ENCODE measurements at places on chromosomes 2 and 18.

GRCh38 chr2:45323344-45323743 is 287.7 kb downstream of the SRBD1 start:
- no peak for DNase-seq

GRCh38 chr2:197242719-197243118 is 67.9 kb downstream of the ANKRD44 start:
- DNase-seq = no peak

- DNase-seq = no peak
Measured at GRCh38 chr2:210158236-210158635, 13.0 kb downstream of the KANSL1L start.

- no peak for DNase-seq
Measured at GRCh38 chr2:160583813-160584537, 90.4 kb upstream of the RBMS1 start.

- DNase-seq = no peak
Measured at GRCh38 chr2:158797963-158798700, 3.0 kb downstream of the DAPL1 start.

- DNase-seq = no peak
Measured at GRCh38 chr2:95346738-95347671, 49.9 kb downstream of the KCNIP3 start.

DNA sequence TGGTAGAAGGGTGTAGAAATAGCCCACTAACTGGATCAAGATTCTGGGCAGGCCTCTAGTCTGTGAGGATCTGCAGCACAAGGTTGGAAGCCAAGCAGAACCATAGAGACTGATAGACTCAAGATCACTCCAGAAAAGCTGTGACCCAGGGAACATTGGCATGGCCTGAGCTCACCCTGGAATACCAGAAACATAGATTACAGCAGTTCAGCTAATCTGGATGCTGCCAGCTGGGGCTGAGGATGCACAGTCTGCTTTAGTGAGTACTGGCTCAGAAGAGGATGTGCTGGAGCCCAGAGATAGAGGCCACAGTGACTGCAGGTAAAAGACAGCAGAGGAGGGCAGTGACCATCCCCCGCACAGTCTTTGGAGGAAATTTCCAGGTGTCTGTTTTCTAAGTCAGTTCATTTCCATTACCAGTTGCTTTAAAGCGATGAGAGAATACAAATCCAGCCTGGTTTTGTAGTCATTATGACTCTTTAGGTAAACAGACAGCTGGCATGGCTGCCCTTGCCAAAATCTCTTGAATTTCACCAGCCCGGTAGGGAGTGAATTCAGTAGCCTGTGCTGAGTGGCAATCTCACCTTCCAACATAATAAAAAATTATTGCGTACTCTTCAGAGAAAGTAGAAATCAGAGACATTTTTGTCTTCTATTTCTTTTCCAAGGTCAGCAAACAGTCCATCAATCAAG is 119.2 kb downstream of the ANTXR1 start:
- DNase-seq = no peak

- peak; percentile 47 for DNase-seq
Measured at GRCh38 chr18:50194631-50195532, at the start of gene MYO5B. Gene MYO5B (minus strand): TSS chr18:50195147. CDS start chr18:50194793, 354 bp downstream.

DNA sequence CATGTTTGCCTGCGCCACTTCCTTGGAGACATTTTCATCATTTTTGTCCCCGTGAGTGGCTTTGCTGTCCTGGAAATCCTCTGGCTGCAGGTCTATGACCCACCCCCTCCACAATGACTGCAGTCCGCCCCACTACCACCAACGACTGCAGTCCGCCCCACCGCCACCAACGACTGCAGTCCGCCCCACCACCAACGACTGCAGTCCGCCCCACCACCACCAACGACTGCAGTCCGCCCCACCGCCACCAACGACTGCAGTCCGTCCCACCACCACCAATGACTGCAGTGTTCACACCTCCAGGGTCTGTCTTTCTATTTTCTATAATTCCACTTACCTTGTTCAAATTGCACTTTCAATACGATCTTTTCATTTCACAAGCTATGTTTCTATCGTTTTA is 820.7 kb upstream of the SALL3 start:
- no peak for DNase-seq

DNA sequence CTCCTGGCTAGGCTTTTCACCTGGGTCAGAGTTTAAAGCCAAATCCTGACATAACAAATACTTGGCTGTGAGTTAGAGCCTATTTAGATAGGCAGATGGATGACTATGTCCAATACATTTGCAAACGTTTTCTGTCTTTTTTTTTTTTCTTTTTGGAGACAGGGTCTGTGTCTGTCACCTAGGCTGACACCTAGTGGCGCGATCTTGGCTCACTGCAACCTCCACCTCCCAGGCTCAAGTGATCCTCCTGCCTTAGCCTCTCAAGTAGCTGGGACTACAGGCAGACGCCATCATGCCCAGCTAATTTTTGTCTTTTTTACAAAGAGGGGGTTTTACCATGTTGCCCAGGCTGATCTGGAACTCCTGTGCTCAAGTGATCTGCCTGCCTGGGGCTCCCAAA is 124.8 kb downstream of the DYM start:
- DNase-seq = no peak

- peak; percentile 38 for DNase-seq
Measured at GRCh38 chr2:70994009-70994698, 519 bp downstream of the TEX261 start.

DNA sequence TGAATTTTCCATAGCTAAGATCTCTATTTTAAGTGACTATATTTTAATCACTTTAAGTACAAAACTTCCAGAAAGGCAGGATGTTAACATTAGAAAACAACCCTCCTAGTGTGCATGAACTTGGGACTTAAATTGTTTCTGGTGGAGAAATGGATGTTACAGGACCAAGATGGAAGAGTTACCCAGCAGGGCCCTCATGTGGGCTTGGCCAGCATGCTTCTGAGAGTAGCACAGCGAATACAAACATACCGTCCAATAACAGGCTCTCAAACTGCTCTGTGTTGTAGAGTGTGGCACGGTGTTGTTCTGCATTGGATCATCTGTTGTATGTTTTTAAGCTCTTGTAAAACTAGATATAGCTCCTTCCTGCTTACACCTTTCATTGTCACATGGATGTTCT is 346.1 kb upstream of the SMIM21 start:
- DNase-seq = no peak

DNA sequence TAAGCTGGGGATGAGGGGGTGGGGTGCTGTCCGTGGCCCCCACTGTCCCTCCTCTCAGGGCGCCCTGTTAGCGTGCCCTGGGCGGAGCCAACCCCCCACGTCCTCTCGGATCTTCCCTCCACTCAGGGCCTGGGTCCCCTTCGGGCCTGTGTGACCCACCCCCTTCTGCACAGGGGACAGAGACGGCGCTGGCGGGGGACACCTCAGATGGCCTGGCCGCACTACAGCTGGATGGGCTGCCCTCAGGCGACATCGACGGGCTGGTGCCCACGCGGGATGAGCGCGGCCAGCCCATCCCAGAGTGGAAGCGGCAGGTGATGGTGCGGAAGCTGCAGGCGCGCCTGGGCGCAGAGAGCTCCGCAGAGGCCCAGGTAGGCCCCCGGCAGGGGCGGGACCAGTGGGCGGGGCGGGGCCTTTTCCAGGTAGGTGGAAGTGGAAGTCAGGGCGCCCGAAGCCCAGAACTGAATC is 9.9 kb upstream of the KLHL30 start:
- DNase-seq = no peak

DNA sequence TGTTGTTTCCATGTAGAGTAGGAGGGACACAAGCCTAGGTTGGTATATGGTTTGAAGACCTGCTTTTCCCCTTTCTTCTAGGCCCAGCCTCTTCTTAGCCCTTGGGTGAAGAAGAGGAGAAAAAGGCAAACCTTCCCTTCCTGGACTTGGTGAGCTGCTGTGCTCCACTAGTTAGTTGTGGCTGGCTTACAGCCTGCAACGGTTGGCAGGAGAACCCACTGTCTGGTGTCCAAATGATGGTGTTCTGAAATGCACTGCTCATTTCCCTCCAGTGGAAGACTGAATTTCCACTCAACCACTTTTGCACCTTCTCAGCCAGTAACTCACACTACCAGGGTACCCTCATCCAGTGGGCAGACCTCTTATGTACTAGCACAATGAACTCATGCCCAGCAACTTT is 824.1 kb downstream of the NRXN1 start:
- DNase-seq = no peak

DNA sequence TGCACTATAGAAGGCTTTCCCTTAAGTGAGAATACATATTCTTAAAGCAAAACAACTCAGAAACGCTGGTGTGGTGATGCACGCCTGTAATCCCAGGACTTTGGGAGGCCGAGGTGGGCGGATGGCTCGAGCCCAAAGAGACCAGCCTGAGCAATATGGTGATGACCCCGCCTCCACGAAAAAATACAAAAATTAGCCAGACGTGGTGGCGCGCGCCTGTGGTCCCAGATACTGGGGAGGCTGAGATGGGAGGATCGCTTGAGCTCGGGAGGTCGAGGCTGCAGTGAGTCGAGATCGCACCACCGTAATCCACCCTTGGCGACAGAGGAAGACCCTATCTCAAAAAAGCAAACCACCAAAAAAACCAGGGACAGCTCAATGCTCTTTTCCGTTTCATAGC is 750 bp upstream of the CCDC150 start:
- no peak for DNase-seq

DNA sequence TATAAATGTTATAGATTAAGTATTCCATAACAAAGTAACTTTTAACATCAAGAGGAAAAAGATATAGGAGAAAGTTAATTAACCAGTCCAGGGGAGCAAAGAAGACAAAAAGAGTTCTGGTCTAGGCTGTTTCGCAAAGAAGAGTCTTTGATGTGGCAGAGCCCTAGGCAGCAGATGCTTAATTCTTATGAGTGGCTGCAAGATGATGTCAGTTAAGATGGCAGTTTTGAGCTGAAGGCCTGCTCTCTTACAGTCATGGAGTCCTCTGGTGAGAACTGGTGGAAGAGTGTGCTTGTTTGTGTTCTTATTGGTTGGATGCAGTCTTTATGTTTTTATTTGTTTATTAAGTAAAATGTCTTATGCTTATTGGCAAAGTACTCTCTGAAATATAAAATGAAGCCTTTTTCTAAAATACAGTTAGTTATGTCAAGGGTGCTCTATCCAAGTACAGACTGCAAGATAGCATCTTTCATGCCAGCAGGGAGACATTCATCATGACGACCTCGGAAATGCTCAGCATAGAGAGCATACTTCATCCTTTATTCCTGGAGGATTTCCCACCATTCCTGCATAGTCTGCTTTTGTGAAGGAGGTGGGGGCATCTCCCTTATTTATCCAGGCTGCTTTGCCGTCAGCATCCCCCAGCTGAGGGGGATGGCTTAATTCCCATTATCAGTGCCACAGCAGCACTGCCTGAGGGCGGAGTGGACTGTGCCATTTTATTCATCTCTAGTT is 38.9 kb upstream of the SERPINE2 start:
- no peak for DNase-seq

DNA sequence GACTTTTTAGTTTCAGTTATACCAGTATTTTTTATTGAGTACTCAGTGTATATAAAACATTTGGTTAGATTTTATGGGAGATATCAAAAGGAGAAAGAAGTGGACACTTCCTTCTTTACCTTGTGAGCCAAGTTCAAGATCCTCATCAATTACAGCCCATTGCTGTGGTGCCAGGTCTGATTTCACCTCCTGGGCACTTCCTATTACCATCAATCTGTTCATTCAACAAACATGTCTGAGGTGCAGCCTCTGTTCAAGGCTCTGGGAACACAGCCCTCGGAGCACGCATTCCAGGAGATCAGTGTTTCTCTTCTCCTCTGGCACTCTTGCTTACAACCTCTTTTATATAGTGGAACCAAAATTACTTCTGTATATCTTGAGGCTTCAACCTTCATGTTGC is 171.4 kb upstream of the ALPP start:
- DNase-seq = no peak

GRCh38 chr18:76361219-76361618 is 133.8 kb downstream of the ZNF516 start:
- DNase-seq = no peak

- no peak for DNase-seq
Measured at GRCh38 chr2:152099367-152100050, 665 bp upstream of the CACNB4 start.

DNA sequence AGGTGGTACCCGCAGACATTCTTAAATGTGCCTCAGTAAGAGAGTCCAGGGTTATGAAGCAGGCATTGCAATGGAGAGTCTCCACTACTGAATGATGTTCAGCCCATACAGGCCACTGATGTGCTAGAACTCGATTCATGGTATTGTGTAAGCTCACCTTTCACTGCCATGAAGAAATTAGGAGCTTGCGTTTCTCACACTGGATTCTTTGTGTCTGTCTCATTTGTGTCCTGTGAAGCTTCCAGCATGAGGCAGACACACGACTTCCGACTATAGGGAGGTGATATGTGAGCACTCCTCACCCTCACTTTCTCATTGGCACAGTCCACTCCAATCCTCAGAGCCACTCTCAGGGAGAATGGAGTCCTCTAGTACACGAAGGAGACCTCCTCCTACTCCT is 677.4 kb upstream of the RAB6C start:
- no peak for DNase-seq

DNA sequence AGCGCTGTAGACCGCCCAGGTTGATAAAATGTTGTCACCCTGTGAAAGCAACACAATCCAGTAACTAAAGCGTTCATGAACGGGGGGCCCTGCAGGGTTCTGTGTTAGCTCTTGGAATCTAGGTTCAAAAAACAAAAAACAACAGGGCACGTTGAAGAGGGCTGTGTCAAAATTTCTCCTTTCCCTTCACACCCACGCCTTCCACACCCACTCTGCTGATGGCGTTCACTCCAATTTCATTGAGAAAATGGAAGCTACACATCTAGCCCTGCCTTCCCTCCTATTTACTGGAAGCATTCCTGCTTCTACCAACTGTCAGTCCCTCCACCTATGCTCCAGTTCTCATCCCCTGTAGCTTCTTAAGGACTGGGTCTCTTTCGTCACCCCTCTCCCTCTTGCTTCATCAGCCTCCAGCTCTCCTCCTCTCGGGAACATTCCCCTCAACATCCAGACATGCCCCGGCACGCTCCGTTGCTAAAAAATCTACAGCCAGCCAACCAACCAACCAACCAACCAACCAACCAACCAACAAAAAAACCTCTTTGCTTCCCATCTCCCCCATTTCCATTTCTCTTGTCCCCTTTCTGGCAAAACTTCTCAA is 98.4 kb upstream of the SP3 start:
- DNase-seq = no peak

- no peak for DNase-seq
Measured at GRCh38 chr18:41128545-41128944, 826.5 kb upstream of the PIK3C3 start.

DNA sequence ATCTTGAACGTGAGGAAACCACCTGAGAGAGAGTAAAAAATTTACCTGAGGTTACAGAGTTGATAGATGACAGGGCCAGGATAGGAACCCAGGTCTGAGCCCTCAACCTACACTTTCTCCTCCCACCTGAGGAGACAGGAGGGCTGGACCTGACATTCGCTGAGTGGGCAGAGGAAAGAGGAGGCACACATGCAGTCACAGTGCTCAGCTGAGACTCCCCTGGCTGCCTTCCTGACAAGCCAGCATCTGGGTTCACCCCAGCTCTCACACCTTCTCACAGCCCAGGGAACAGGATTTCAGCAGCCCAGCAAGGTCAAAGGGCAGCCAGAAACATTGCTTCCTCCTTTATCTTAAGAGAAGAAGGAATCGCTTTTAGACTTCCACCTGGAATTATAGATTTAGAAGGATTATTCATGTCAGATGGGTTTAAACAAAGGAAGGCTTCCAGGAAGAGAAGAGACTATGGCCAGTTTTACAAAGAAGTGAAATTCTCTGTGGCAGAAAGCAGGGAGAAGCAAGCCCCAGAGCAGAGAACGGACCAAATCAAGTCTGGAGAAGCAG is 18.1 kb upstream of the PKDCC start:
- no peak for DNase-seq

- DNase-seq = no peak
Measured at GRCh38 chr2:9215680-9216079, 9.1 kb downstream of the ASAP2 start.
